ENCODE measurements at places on chromosomes 16 and 17.

GRCh38 chr16:79559532-79559931 is 41.0 kb downstream of the MAF start:
- DNase-seq: no peak

DNA sequence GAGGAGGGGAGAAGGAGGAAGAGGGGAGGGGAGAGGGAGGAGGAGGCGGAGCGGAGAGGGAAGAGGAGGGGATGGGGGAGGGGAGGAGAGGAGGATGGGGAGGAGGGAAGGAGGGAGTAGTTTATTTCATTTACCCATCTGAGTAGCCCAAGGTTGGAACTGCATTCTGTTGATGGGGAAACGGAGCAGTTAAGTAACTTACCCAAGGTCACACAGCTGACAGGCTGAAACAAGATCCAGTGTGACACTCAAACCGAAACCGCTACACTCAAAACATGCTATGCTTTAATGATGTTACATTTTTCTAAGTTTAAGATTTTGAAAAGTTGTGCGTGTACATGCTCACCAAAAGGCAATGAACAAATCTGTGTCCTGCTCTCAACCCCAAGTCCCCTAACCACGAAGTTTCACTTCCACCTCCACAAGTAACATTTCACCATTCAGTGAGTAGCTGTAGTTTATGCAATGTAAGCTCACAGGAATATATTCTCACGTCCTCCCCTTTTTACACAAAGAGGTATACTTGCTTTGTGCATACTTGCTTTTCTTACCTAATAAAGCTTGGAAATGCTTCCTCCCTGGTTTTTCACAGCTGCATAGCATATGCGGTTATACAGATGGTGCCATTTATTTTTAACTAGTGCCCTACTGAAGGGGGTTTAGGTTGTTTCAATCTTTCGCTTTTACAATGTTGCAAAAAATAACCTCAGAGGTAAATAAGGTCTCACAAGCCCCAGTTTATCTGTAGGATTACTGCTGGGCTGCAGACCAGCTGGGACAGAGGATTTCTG is 275.3 kb downstream of the PARN start:
- no peak for DNase-seq

DNA sequence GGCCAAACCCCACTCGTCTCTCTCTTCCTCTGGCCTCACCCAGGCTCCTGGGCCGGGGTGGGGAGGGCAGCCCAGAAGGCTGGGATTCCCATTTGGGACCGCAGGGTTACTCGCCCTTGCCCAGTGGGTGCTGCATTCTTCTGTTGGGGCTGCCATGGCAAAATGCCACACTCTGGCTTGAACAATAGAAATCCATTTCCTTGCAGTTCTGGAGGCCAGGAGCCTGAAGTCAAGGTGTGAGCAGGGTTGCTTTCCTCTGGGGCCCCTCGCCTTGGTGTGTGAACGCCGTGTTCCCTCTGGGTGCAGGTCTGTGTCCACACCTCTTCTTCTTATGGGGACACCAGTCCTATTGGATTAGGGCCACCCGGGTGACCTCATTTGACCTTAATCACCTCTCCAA is 105.8 kb upstream of the GSE1 start:
- DNase-seq: no peak

GRCh38 chr16:25835126-25835525 is 143.4 kb downstream of the HS3ST4 start:
- no peak for DNase-seq

GRCh38 chr17:17814162-17815061 is 22.4 kb downstream of the SREBF1 start:
- no peak for DNase-seq

DNA sequence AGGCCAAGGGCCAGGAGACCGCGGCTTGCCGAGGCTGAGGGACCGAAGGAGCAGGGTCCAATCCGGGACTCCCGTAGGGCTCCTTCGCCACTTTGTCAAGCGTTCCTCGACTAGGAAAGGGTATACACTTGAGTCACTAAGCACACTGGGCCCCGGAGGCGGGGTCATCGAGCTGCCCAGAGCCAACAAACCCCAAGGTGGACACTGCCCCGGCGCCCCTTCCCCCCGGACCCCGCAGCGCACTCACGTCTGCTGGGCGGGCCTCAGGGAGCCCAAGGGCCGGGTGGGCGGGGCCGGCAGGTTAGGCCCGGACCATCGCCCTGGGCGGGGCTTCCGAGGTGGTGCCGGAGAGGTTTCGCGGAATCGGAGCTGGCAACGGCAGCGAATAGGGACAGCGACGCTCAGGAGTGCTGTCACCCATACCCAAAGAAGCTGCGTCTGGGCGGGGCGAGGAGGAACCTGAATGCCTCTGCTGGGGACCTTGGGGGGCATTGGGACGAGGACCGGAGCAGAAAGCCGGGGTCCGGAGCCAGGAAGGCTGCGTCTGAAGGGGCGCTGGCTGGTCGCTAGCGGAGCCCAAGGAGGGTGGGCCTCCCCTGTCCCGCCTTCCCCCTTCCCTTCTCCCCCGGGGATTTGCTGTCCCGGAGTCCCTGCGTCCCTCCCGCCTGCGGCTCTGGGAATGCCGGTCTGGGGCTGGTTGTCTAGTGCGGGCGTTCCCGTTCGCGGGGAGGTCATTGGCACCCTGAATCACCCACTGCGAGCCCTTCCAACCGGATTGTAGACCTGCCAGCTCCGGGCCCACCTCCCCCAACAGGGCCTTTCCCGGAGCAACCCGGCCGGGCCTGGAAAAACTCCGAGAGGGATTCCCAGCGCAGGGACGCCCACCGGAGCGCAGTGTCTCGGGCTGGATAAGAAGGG is 118.2 kb upstream of the SMURF2 start:
- DNase-seq: peak; percentile 81

DNA sequence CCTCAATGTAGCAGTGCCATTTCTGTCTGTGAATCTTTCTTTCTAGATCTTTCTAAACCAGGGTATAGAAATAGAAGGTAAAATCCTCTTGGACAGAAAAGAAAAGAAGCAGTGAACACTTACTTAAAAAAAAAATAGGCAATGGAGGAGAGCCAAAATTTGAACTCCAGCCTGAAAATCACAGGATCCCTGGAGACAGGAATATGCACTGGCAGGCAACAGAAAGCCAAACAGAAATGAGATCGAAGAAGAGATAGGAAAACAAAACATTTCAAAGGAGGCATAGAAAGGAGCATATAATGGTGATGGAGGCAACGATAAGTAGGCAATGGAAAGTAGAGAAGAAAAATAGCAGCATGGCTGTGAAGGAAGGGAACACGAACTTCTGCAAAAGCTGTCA is 253.7 kb upstream of the HSBP1 start:
- DNase-seq: no peak

- DNase-seq: peak; percentile 4
Measured at GRCh38 chr16:71807905-71808592, 585 bp downstream of the AP1G1 start.

- no peak for DNase-seq
Measured at GRCh38 chr16:80387318-80387921, 153.4 kb upstream of the DYNLRB2 start.

GRCh38 chr16:55151561-55152305 is 172.3 kb upstream of the IRX6 start:
- no peak for DNase-seq

DNA sequence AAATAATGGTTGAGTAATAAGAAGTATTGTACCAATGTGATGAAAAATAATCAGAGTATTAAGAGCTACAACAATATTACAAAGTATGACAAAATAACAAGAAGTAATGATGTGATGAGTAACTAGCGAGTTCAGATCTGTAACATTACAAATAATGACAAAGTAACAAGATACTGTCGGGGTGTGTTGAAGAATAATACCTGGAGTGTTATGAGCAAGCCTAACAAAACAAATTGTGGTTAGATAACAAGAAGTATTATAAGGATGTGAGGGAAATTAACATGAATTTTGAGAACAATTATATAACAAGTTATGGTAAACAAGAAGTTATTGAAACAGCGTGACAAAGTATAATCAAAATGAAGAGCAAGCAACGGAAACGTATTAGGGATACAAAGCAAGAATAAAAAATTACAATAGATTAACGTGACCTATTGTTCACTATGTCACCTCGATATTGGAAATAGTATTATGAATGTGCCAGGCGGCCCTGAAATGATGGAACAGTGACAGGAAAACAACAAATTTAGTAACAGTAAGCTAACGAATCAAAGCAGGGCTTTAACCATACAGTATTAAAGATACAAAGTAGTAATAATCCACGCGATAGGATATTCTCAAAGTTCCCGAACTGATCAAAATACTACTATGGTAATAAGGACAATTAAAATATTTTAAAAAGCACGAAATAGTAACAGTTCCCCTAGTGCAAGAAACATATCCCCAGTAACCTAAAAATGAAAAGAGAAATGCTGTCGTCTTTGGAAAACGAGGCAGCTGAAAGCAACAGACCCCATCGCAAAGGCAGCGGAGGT is 1.6 kb downstream of the TBX4 start:
- no peak for DNase-seq

GRCh38 chr16:49660626-49661025 is 195.3 kb downstream of the ZNF423 start:
- DNase-seq: no peak

GRCh38 chr17:54626146-54626703 is 274.4 kb upstream of the TOM1L1 start:
- no peak for DNase-seq

DNA sequence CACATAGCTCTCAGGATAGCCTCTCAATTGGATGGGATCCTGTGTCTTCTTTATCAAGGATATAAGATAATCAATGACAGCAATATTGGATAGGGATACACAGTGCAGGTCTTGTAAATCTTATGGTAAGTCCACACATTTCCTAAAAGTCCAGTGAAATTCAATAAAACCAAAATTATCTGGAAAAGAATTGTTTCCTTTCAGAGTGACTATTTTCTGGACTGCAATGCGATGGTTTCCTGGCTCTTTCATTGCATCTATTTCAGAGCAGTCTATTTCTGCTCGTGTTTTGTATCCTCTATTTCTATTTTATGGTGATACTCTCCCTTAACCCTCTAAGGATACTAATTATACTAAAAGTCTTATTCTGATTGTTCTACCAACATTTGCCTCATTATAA is 24.3 kb upstream of the MON1B start:
- no peak for DNase-seq

DNA sequence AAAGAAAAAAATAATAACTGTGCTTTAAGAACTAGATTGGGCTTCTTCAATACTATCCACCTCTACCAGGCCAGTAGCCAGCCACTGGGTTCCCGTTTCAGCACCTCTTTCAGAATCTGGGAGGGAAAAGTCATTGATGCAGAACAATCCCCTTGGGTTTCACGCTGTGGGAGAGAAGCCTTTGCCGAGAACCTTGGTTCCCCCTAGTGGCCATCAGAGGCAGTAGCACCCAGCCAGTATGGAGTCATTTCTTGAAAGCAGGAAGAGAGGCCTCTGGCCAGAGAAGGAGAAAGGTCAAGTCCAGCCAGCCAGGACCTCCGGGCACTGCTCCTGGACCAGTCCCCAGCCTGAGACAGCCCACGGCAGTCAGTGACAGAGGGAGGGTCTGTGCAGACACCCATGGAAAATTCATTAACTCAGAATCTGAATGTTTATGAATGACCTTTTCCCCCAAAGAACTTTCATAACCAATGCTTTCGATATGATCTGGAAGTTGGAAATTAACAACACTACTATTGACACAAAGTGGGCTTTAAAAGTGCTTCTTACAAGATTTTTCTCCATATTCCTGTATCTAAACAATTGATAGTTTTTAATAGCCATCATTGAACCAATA is 51.2 kb upstream of the CDH5 start:
- no peak for DNase-seq

- DNase-seq: no peak
Measured at GRCh38 chr17:68197091-68197996, 50.5 kb upstream of the AMZ2 start.

GRCh38 chr17:32141258-32141657 is 1.0 kb upstream of the RHOT1 start:
- no peak for DNase-seq

DNA sequence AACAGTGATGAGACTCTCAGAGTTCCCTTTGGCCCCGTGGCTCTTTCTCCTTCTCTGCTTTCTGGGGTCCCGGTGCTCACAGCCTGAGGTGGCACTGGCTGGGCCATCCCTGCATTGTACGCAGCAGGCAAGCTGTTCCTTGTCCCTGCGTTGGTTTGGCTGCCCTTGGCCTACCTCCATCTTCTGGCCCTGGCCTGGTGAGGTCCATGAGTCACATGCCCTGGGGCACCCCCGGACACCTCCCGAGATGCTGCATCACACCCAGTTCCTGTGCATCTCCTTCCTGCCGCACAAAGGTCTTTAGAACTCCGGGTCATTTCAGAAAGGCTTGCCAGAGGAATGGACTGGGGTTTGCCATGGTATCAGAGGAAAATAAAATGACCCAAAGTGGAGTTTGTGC is 9.5 kb downstream of the SULT1A2 start:
- no peak for DNase-seq

DNA sequence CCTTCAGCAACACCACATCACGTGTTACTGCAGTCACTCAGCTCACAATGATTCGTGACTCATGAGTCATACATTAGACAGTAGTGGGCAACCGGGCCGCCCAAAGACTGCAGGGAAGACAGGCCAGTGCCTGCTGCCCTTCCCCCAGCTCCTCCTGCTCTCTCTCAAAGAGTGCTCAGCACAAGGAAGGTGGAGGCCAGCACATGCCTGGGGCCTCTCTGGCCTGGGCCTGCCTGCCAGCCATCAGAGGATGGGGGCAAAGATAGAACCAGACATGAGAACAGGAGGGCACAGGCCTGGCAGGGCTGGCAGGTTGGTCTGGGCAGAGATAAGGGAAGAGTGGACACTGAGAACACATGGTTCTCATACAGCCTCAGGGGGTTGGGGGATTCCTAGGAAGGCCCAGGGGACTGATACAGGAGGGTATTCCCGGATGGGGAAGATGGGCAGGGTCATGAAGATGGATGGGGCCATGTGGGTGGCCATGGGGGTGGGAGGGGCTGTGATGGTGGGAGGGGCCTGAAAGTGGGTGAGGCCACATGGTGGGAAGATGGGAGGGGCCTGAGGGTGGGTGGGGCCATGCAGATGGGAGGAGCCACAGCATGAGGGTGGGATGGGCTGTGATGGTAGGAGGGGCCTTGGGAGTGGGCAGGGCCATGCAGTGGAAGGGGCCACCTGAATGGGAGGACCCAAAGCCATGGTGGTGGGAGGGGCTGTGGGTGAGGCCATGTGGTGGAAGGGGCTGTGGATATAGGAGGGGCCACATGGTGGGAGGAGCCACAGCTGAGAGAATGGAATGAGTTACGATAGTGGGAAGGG is 29.0 kb downstream of the KATNB1 start:
- DNase-seq: no peak
